Pulmonary artery endothelial cell (primary cell): ENCODE measurements at places on chromosomes 12 and 14. TPM values are rescaled to one million over a fixed set of nuclear protein-coding genes. Genes with fewer than 3 reads are reported as not detected.

DNA sequence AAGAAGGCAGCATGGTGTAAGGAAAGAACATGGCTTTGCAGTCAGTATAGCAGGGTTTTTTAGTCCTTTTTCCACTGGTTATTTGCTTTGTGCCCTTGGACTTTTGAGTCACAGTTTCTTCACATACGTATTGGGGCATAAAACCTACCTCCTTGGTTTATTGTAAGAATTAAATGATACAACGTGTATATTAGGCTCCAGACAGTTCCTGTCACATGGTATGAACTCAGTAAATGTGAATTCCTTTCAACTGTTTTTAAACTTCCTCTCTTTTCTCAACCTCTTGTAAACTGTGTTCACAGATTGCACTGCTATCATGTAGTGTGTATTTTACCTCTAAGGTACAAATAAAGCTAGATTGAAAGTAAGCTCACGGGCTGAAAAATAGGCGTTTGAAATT, 29.5 kb downstream of the MSRB3 start:
- peak; percentile 24 for DNase-seq

DNA sequence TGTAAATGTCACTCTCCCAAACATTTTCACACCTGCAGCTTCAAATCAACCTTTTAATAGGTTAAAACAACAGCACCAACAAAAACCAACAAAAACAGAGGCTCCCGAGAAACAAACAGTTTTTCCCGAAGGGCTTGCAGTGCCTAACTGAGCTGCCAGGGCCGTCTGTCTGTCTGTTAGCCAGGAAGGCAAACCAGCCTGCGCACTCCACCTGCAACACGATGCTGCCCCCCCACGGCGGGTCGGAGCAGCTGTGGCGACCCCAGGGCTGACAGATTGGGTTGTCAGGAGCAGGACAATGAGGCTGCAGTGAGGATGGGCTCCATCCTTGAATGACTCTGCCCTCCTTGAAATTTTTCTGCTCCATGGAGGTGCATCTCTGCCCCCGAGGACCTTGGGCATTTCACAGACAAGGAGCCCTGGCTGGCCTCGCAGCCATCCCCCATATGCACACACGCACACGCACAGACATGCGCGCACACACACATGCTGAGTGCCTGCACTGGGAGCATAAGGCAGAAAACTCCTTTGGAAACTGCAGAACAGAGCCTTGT, 2.6 kb downstream of the RTL1 start:
- no peak for DNase-seq

DNA sequence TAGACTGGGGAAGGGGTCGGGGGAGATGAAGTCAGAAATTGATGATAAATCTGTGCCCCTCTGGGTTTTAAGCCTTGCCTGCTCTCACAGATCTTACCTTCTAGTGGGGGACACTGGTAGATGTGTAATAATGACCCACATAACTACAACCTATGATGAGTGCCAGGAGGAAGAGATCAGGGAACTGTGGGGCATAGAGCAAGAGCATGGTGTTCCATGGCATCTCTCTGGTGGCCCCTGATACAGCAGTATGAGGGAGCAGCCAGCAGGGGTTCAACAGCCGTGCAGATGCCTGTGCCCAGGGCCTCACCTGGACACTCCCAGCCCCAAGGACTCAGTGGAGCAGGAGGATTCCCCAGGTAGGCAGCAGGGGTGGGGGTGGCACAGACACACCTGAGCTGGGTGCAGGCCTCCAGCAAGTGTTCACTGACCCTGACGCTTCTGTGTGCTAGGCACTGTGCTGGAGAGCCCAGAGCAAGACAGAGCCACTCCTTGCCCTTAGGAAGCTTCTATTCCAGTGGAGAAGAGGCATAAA, 5.0 kb downstream of the ACACB start:
- DNase-seq: no peak

DNA sequence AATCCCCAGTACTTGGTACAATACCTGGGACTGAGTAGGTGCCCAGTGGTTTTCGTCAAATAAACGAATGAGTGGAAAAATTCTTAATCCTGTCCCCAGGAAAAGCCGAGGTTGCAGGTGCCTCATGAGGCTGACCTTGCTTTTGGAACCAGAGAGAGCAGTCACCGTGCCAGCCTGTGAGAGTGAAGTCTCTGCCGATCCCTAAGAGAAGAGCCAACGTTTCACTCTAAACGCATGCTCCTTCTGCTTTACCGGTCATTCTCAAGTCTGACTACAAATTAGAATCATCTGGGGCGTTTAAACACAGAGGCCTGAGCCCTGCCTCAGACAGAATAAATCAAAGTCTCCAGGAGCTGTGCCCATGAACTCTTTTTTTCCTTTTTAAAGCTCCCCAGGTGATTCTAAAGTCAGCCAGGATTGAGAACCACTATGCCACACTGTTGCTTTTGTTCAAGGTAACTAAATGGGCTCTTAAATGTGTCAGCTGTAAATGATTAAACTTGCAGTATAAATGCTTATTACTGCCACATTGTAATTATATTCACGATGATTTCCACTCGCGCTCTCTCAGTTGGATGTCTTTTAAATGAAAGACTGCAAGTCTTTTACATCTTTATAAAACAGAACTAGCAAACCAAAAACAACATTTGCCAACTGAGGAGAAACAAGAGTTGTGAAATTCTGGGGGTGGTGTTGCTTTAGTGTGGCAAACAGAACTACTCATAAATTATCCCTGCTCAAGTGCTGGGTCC, 26.9 kb downstream of the TCP11L2 start:
- DNase-seq: no peak

FCF1 gene
- 32.0 and 54.1 TPM in 2 replicates for total RNA-seq

AACS gene
- total RNA-seq: 32.0 and 32.7 TPM in 2 replicates
